Osteocyte (in vitro differentiated cells): ENCODE measurements at places on chromosomes 3 and 15. TPM values are rescaled to one million over a fixed set of nuclear protein-coding genes. Genes with fewer than 3 reads are reported as not detected.
A peak's percentile ranks its signal among the peaks of the same experiment; 100 is the strongest.

Gene CDHR4
- not detected in 2 replicates for total RNA-seq

Gene RETNLB
- not detected in 2 replicates for total RNA-seq

Gene ARHGEF26
- total RNA-seq: 5.4 and 5.5 TPM in 2 replicates

Gene SMC4
- 59.2 and 68.8 TPM in 2 replicates for total RNA-seq

- DNase-seq: no peak
- H3K27me3 ChIP-seq: no peaks in the 10 kb centered on the region
- H3K36me3 ChIP-seq: peaks cover 5% of the 10 kb centered on the region
- H3K4me3 ChIP-seq: no peak overlapping the region
- H3K27ac ChIP-seq: peak overlapping the region; percentile 52
These were observed 12.5 kb upstream of the TRAK1 start for GRCh38 chr3:42078677-42079076.

Gene ACVR2B
- total RNA-seq: 9.4 and 10.3 TPM in 2 replicates

Gene SLC51B
- not detected in 2 replicates for total RNA-seq

- no peaks in the 10 kb centered on the region for H3K27me3 ChIP-seq
- H3K4me3 ChIP-seq: no peak overlapping the region
- H3K27ac ChIP-seq: peak overlapping the region; percentile 72
- H3K36me3 ChIP-seq: no peaks in the 10 kb centered on the region
These were observed 263.9 kb upstream of the TGFBR2 start for GRCh38 chr3:30342318-30343060.

Gene ATP10A
- total RNA-seq: 71.9 and 74.2 TPM in 2 replicates

Gene CSPG5
- 0.42 and 0.59 TPM in 2 replicates for total RNA-seq

- H3K27me3 ChIP-seq: no peaks in the 10 kb centered on the region
- peaks cover 14% of the 10 kb centered on the region for H3K36me3 ChIP-seq
- H3K4me1 ChIP-seq: peaks cover 15% of the 10 kb centered on the region
- no peak for DNase-seq
These were observed 35.5 kb downstream of the CYFIP1 start for GRCh38 chr15:22944651-22945050.

- DNase-seq: no peak
- H3K4me3 ChIP-seq: peak overlapping the region; percentile 82
- H3K27ac ChIP-seq: peak overlapping the region; percentile 71
These were observed 516.1 kb downstream of the MECOM start for GRCh38 chr3:169147238-169148008.

Gene CHRM5
- total RNA-seq: not detected in 2 replicates

- DNase-seq: no peak
- H3K4me3 ChIP-seq: no peak overlapping the region
- peaks cover 6% of the 10 kb centered on the region for H3K4me1 ChIP-seq
- H3K36me3 ChIP-seq: no peaks in the 10 kb centered on the region
These were observed 8.9 kb upstream of the BUB1B start for GRCh38 chr15:40151991-40152390.

DNA sequence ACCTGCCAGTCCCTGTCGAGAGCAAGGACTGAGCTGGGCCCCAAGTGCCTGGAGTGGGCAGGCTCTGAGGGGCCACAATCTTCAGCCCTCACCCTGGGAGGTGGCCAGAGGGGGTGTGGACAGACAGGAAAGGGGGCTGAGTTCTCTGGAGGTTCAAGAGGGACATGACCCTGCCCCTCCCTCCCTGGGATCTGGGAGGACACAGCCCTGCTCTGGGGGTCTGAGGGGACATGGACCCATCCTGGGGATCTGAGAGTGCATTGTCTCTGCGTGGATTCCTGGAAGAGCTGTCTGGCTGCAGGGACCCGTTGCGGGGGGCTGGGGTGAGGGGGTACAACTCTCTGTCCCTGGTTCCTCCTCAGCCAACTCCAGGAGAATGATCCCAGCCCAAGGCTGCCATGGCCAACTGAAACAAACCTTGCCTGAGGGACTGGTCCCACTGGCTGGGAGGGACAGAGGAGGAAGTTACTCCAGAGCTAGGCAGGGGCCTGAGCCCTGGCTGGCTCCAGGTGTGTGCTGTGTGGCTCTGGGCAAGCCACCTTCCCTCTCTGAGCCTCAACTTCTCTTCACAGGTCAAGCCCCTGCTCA is 29.0 kb downstream of the PTH1R start:
- no peaks in the 10 kb centered on the region for H3K36me3 ChIP-seq
- DNase-seq: no peak
- H3K27ac ChIP-seq: no peak overlapping the region
- H3K27me3 ChIP-seq: no peaks in the 10 kb centered on the region
- peaks cover 10% of the 10 kb centered on the region for H3K4me1 ChIP-seq
- H3K4me3 ChIP-seq: no peak overlapping the region

DNA sequence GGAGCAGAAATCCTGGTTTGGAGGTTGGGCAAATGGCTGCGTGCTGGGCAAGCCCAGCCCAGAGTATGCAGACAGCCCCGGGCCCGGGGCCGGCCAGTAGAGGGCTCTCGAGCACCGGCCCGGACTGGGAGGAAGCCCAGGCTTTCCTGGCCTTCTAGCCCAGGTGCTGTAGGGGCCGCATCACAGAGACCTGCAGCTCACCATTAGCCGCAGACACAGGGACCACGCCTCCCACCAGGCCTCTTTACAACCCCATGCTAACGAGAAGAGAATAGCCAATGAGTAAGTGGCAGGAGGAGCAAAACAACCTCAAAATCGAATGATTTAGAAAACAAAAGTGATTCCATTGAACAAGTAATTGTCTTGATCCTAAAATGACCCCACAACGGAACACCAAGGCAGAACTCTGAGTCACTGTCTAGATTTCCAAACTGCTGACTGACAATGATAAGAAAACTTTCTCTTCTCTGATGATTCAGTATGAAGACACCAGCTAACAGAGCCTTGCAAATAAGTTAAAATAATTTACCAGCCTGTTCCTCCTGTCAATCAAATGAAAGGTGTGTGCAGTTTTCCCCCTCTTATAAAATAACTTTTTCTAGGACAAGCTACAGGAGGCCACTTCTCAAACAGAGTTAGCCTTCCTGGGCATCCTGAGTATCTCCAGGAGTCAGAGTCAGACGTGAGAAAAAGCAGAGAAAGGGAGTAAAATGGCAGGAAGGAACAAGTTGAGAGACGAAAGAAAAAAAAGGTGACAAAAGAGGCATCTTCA is 102.2 kb downstream of the DGKG start:
- H3K36me3 ChIP-seq: no peaks in the 10 kb centered on the region
- H3K4me1 ChIP-seq: peaks cover 8% of the 10 kb centered on the region
- H3K27ac ChIP-seq: no peak overlapping the region
- peak; percentile 87 for DNase-seq

DNA sequence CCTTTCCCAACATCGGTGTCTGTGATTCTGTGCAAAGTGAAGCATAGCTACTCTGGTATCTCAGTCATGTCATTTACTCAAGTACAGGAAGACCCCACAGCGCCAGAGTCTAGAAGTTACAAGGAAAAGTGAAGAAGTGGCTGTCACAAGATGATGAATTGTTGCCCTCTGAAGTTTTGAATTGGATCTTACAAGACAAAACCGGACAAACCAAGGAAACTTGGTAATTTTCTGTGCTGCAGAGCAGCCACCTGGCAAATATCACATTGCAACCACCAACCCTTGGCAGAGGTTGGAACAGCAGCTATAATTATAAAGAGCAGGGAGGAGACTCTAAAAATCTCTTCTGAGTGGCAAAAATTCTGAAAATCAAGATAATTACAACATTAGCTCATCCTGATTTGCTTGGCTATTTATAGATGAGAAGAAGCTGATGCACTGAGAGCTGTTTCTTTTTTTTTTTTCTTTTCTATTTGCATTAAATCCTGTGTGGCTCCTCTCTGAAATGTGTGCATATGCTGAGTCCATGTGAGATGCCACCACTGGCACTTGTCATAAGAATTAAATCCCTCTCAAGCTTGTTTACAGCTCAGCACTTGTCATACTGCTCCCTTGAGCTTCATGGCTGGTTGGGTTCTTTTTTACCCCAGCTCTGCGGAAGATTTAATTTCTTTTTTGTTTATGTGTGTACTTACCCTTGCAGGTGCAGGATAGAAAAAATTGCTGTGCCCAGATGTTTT is 68.0 kb upstream of the MNS1 start:
- H3K27ac ChIP-seq: no peak overlapping the region
- peaks cover 4% of the 10 kb centered on the region for H3K4me1 ChIP-seq
- no peak for DNase-seq

Gene P2RY13
- total RNA-seq: not detected in 2 replicates

GRCh38 chr3:114758831-114759699 is 388.0 kb downstream of the ZBTB20 start:
- H3K4me1 ChIP-seq: peaks cover 15% of the 10 kb centered on the region
- H3K27me3 ChIP-seq: no peaks in the 10 kb centered on the region
- DNase-seq: no peak
- no peaks in the 10 kb centered on the region for H3K36me3 ChIP-seq

Gene CLDN18
- not detected in 2 replicates for total RNA-seq

Gene TMEM207
- not detected in 2 replicates for total RNA-seq

GRCh38 chr15:31306426-31307269 is 20.0 kb upstream of the KLF13 start:
- peak; percentile 83 for DNase-seq
- peaks cover 45% of the 10 kb centered on the region for H3K27me3 ChIP-seq
- H3K4me1 ChIP-seq: peaks cover 11% of the 10 kb centered on the region
